ENCODE measurements at places on chromosomes 6 and 20. TPM values are rescaled to one million over a fixed set of nuclear protein-coding genes. Genes with fewer than 3 reads are reported as not detected.

DNA sequence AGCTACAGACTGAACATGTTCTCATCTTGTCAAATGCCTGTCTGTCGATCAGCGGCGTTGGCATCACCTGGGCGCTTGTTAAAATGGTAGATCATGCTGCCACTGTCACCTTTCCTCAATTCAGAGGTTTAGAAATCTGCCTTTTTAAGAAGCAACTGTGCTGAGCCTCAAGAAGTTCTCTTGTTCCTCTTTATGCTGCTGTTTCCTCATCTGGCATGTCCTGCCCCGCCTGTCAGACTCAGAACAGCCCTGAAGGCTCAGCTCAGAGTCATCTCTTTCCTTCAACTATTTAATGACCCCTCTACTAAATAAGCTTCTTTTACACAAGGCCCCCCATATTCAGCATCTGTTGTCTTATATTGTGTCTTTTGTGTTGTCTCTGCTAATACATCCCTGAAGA lies 368.2 kb downstream of the EPM2A start:
- no peaks in the 10 kb centered on the region for H3K27me3 ChIP-seq
- no peak overlapping the region for H3K4me3 ChIP-seq
- no peak overlapping the region for H3K27ac ChIP-seq
- no peaks in the 10 kb centered on the region for H3K4me1 ChIP-seq

GRCh38 chr6:144216668-144217218 lies 66.4 kb downstream of the STX11 start:
- H3K27ac ChIP-seq, result peak overlapping the region; percentile 93
- H3K4me3 ChIP-seq, result no peak overlapping the region
- no peaks in the 10 kb centered on the region for H3K27me3 ChIP-seq
- DNase-seq, result no peak
- peaks cover 5% of the 10 kb centered on the region for H3K4me1 ChIP-seq

DNA sequence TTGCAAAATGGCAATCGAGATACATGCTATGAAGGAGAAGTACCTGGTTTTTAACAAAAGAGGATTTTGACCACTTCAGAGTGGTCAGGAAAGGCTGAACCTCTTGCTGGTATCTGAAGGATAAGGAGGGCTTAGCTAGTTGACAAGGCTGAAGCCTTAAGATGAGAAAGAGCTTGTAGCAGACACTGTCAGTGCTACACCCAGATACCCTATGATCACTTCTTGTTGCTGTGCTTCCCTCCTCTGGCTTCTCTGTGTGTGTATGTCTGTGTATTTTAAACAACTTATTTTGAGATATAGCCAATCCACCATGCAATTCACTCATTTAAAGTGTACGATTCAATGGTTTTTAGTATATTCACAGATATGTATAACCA lies 38.9 kb upstream of the TGM2 start:
- DNase-seq, result no peak
- H3K4me1 ChIP-seq, result no peaks in the 10 kb centered on the region
- H3K36me3 ChIP-seq, result no peaks in the 10 kb centered on the region
- no peak overlapping the region for H3K27ac ChIP-seq
- no peaks in the 10 kb centered on the region for H3K27me3 ChIP-seq

- no peak for DNase-seq
- no peaks in the 10 kb centered on the region for H3K36me3 ChIP-seq
- H3K4me3 ChIP-seq, result no peak overlapping the region
- H3K4me1 ChIP-seq, result no peaks in the 10 kb centered on the region
These were observed 148.3 kb upstream of the IMPG1 start for GRCh38 chr6:76220805-76221204.

DNA sequence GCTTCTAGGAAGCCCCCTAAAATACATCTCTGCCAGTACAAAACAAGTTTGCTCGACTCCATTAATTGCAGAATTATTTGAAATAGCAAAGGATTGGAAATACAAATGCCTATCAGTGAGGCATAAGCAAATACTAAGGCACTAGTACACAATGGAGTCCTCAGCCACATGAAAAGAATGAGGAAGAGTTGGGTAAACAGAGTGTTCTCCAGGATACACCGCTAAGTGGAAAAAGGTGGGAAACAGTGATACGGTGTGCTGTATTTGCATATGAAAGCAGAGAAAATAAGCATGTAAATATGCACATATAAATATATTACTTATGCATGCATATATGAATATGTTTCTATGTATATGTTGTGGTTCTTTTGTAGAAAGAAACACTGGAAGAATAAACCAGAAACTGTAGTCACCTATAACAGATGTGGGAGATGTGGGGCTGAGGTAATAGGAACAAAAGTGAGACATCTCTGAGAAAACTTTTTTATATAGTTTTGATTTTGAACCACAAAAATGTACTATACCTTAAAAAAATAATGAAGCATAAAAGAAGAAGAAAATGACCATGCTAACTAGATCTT lies 143.4 kb upstream of the MYLIP start:
- no peak for DNase-seq
- no peak overlapping the region for H3K27ac ChIP-seq
- no peak overlapping the region for H3K4me3 ChIP-seq
- no peaks in the 10 kb centered on the region for H3K36me3 ChIP-seq
- H3K4me1 ChIP-seq, result no peaks in the 10 kb centered on the region

GRCh38 chr20:62280303-62280702 lies 22.5 kb upstream of the ADRM1 start:
- H3K4me3 ChIP-seq, result no peak overlapping the region
- H3K4me1 ChIP-seq, result no peaks in the 10 kb centered on the region
- no peaks in the 10 kb centered on the region for H3K27me3 ChIP-seq

- H3K36me3 ChIP-seq, result no peaks in the 10 kb centered on the region
- no peak overlapping the region for H3K4me3 ChIP-seq
- H3K27me3 ChIP-seq, result no peaks in the 10 kb centered on the region
- no peak for DNase-seq
These were observed 19.2 kb downstream of the CHMP4B start for GRCh38 chr20:33830371-33830770.

DNA sequence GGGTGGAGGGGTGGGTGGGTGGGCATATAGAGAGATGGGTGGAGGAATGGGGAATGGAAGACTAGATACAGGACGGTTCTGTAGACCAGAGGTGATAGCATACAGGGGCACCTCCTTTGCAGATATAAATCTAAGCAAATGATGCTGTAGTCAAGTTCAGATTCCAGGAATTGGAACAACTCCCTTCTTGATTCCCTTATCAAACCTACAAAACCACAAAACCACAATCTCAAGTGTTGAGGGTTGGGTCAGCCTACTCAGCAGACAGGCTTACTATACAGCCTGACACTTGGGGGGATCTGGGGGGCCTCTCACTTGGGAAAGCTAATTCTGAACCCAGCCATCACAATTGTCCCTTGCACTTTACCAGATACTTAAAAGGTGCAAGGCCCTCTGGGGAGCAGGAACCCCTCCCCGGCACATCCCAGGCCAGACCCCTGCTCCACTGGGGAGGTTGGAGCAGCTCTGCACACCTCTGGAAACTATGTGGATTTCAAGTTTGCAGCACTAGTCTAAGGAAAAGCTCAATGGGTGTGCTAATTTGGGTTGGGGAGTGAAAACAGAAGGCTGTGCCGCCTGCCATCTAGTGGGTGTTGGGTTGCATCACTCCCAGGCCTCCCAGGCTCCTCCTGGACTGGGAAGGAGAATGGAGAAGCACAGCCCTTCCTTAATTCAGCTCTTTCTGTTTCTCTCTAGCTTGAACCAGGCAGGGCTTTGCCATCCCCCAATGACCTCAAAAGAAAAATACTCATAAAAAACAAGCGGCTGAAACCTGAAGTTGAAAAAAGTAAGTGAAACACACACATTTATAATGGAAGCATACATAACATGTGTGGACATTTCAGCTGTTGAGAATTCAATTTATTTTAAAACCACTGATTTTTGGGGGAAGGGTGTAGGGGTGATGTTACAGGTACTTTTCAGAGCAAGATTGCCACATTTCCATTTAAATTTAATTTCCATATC lies 121.2 kb upstream of the LAMP5 start:
- no peaks in the 10 kb centered on the region for H3K4me1 ChIP-seq
- H3K27me3 ChIP-seq, result no peaks in the 10 kb centered on the region
- no peak overlapping the region for H3K27ac ChIP-seq
- DNase-seq, result peak; percentile 68
- H3K36me3 ChIP-seq, result no peaks in the 10 kb centered on the region

DNA sequence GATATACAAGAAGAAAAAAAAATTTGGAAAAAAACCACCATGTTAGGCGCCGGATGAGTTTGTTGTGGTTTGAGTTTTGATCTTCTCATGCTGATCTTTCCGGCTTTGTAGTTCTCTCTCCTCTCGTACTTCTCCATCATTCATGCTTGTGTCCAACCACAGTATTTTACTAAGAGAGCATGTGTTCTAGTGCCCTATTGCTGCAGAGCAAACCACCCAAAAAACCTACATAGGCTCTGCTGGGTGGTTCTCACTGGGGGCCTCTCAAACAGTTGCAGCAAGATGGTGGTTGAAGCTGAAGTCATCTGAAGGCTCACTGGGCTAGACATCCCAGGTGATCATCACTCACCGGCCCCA lies 404.2 kb downstream of the PLCB1 start:
- H3K27me3 ChIP-seq, result no peaks in the 10 kb centered on the region
- no peak overlapping the region for H3K4me3 ChIP-seq
- no peaks in the 10 kb centered on the region for H3K4me1 ChIP-seq
- DNase-seq, result no peak

GTSF1L gene
- not detected for total RNA-seq

GRCh38 chr20:906001-906520 lies 10.1 kb downstream of the ANGPT4 start:
- H3K27ac ChIP-seq, result no peak overlapping the region
- no peak for DNase-seq
- H3K4me1 ChIP-seq, result peaks cover 15% of the 10 kb centered on the region
- H3K27me3 ChIP-seq, result no peaks in the 10 kb centered on the region
- no peaks in the 10 kb centered on the region for H3K36me3 ChIP-seq
- H3K4me3 ChIP-seq, result no peak overlapping the region

FAM135A gene
- total RNA-seq, result 10.3 TPM

SLC26A8 gene
- total RNA-seq, result 0.10 TPM

DNA sequence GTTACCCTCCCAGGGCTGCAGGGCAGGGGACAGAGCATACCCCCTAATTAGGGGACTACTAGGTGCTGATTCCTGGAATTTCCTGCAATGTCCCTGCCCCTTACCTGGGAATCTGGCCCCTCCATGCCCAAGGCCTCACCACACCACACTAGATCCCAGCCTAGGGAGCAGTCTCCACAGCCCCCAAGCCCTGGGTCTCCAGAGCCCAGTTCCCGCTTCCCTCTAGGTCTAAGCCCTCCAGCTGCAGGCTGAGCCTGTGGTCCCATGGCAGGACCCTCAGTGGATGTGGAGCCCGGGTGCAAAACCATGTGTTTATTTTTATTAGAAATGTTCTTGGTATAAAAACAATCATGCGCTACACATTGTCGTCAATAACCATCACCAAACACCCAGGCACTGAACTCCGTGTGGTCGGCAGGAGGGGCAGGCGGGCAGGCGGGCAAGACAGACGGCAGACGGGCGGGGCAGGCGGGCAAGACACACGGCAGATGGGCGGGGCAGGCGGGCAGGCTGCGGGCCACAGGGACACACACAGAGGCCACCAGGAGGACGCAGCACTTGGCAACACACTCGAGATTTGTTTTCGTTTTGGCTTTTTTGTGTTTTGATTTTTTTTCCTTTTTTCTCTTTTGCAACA lies 124.2 kb downstream of the GRM4 start:
- no peak overlapping the region for H3K4me3 ChIP-seq
- no peak for DNase-seq
- no peaks in the 10 kb centered on the region for H3K4me1 ChIP-seq
- no peaks in the 10 kb centered on the region for H3K36me3 ChIP-seq

KCNG1 gene
- not detected for total RNA-seq

DNA sequence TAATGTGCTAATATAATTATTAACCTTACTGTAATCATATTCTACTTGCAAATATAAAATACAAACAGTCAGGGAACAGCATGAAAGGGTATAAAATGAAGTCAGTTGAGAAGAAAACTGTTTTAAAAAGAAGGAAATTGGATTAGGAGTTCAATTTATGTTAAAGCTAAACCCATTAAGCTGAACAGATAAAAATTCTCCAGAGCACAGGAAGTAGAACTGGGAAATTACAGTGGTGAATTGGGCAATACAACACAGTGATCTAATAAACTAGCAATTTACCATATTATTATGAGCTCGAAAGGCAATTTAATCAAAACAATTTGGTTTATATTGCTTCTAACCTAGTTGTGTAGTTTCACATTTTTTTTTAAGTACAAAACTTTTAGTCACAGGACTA lies 407.4 kb upstream of the RGS17 start:
- H3K36me3 ChIP-seq, result no peaks in the 10 kb centered on the region
- no peak overlapping the region for H3K27ac ChIP-seq
- DNase-seq, result no peak
- H3K4me3 ChIP-seq, result no peak overlapping the region

SUMO4 gene
- total RNA-seq, result 2.2 TPM

DNA sequence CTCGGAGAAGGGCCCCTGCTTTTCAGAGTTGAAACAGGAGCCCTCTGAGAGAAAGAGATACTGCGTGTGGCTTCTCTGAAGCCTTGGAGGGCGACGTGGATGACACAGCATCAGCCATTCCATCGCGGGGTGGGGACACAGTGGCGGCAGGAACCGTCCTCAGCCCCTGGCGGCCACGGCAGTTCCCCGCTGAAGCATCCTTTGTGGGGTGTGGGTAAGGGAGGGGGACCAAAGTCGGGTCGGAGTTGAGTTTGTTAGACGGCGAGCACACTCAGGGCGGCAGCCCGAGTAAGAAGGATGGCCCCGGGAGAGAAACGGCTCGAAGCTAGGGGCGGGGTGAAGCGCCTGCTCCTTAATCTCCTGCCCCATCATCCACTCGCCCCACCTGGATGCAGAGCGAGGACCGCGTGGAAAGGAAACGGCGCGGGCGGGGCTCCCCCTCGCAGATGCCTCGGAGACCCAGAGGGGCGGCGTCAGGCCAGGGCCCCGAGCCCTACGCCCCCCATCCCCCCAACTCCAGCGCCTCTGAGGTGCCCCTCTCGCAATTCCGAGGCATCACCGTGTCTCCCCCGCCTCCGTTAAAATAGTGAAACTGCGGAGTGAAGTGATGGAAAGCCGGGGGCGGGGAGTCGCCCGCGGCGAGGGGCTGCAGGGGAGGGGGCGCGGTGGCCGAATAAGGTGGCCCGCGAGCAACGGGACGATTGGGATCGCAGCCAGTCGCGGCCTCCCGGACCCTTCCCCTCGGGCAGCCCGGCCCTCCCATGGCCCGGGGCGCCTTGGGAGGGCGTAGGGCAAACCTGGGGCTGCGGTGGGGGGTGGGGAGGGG lies 796 bp upstream of the RREB1 start:
- H3K36me3 ChIP-seq, result no peaks in the 10 kb centered on the region
- peak overlapping the region; percentile 89 for H3K27ac ChIP-seq
- peaks cover 25% of the 10 kb centered on the region for H3K4me1 ChIP-seq

AFG1L gene
- 9.6 TPM for total RNA-seq

- H3K4me1 ChIP-seq, result no peaks in the 10 kb centered on the region
- no peak overlapping the region for H3K27ac ChIP-seq
- no peaks in the 10 kb centered on the region for H3K27me3 ChIP-seq
- H3K4me3 ChIP-seq, result no peak overlapping the region
- no peak for DNase-seq
These were observed 37.7 kb downstream of the ADGRF1 start for GRCh38 chr6:47004463-47004862.

TPBG gene
- 6.6 TPM for total RNA-seq

FERMT1 gene
- 11.6 TPM for total RNA-seq
